ENCODE measurements at places on chromosomes 11 and 22.

DNA sequence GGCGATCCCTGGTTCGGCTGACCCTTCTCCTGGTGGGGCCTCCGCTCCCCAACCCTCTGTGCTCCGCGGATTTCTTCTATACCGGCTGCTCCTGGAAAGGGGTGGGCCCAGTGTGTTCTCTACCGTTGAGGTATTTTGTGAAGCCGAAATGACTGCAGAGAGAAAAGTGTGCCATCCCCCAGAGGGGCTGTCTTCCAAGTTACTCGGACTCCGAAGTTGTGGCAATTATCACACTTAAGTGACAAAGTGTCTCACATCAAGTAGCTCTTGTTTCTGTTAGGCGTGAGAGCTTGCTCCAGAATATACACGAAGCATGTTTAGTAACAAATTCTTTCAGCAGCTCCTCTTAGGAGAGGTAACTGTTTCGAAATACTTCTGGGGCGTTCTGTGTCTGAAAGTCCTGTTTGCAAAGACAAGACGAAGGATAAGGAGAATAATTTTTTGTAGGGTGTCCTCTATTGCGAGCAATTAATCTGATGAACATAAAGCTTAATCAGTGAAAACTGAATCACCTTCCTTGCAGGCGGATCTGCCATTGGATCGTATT is 434 bp downstream of the XPNPEP3 start:
- peak overlapping the region; percentile 94 for H3K4me3 ChIP-seq
- DNase-seq, result no peak
- no peaks in the 10 kb centered on the region for H3K27me3 ChIP-seq
- no peak overlapping the region for H3K27ac ChIP-seq

DNA sequence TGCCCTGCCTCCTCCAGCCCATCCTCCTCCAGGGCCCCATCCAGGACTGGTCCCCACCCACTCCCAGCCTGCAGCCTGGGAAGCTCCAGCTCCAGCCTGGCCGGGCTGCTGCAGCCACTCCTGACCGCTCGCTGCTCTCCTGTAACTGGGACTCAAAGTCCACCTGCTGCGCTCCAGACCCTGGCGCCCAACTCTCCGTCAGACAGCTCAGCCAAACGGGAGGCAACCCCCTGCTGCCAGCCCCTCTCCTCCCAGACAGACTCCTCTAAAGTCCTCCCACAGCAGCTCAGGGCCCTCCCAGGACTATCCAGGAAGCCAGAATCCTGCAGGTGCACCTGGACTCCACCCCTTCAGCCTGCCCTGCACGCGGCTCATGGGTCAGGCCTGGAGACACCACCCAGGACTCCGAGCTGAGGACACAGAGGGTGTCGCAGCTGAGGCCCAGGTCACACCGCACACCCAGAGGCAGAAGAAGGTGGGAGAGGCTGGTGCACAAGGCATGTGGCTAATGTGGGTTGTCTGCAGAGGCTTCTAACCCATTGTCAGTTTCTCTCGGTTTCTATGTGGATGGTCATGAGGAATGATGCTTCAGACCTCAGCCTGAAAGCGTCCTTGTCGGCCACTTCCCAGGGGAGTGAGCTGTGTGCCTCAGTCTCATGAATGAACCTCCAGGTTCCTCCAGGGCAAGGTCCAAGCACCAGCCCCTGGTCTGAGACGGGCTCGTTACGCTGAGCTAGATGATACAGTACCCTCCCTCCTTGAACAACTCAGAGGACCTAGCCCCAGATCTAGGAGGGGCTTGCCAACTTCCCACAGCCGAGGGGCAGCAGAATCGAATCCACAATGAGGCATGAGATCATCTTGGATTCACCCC is 1514.8 kb downstream of the TBC1D22A start:
- no peak for DNase-seq
- H3K4me1 ChIP-seq, result no peaks in the 10 kb centered on the region
- no peaks in the 10 kb centered on the region for H3K27me3 ChIP-seq
- no peak overlapping the region for H3K27ac ChIP-seq

DNA sequence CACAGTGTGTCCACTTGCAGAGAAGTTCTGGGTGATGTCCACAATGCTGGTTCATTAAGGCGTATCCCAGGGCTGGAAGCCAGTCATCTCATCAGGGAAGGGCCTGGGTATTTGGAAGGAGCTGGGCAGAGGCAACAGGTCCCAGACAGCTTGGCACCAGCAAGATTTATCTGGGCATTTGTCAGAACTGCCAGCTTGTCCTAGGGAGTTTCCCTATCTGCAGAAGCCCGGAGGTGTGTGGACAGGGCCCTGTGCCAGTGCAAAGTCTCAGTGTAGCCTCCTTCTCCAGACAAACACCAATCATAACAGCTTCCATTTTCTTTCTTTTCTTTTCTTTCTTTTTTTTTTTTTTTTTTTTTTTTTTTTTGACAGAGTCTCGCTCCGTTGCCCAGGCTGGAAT is 125.3 kb upstream of the TIMP3 start:
- H3K4me1 ChIP-seq, result peaks cover 2% of the 10 kb centered on the region
- H3K27me3 ChIP-seq, result no peaks in the 10 kb centered on the region
- H3K4me3 ChIP-seq, result no peak overlapping the region
- H3K36me3 ChIP-seq, result no peaks in the 10 kb centered on the region

GRCh38 chr11:111177037-111177871 is 68.3 kb upstream of the POU2AF2 start:
- no peaks in the 10 kb centered on the region for H3K27me3 ChIP-seq
- no peaks in the 10 kb centered on the region for H3K36me3 ChIP-seq
- DNase-seq, result no peak
- no peak overlapping the region for H3K27ac ChIP-seq
- H3K4me1 ChIP-seq, result no peaks in the 10 kb centered on the region
